ENCODE measurements at places on chromosomes 4 and X. TPM values are rescaled to one million over a fixed set of nuclear protein-coding genes. Genes with fewer than 3 reads are reported as not detected.

DNA sequence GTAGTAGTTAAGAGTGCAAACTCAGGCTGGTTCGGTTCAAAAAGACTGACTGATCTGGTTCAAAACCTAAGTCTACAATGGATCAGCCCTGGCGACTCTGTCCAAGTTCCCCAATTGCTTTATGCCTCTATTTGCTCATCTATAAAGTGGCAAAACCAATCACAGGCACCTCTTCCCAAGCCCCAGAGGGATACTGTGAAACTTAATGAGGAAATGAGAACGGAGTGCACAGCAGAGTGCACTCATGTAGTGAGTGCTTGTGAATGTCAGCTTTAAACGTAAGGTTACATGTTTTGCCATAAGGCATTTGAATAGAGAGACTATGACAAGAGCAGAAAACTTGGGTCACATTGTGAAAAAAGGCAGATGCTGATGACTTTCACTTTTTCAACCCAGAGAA, 199.7 kb upstream of the KLF3 start:
- no peak for DNase-seq

GRCh38 chr4:74969507-74970474, 36.9 kb downstream of the PARM1 start:
- DNase-seq, result no peak

DNA sequence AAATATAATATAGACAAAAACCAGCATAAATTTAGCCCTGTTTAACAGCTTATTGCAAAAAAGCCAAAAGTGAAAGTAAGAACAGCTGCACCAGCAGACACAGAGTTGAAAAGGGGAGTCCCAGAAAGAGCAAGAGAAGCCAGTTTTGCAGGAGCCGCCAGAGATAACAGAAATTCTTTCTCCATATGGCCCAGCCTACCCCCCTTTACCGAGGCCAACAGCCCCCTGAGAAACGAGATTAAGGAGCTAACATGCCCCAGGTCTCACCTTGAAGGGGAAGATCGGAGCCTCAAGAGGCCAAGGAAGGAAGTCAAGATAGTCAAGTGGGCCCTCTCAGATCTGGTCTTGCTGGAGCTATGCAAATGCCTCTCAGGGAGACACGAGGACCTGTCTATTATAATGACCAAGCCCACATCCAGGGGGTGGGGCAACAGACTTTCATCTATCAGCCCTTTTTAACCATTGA, 4.8 kb downstream of the ACOX3 start:
- DNase-seq, result no peak

DNA sequence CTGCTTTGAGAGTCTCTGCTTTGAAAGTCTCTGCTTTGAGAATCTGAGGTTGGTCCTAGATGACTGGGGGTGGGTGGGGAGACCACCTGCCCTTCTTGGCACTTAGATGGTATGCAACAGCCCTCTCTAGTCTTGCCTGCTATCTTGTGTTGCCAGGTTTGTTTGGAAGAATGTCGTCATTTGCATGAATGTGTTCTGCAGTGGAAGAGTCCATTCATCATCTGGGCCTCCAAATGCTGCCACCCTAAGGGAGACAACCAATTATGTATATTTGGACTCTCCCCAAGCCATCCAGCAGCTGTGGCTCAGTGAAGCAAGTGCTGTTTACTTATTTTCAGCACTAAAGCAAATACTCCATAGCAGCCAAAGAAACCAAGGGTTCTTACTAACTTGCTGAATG, 44.6 kb upstream of the TRPC5OS start:
- DNase-seq, result no peak

GRCh38 chrX:135974279-135974856, 580 bp upstream of the MMGT1 start:
- peak; percentile 87 for DNase-seq

DNA sequence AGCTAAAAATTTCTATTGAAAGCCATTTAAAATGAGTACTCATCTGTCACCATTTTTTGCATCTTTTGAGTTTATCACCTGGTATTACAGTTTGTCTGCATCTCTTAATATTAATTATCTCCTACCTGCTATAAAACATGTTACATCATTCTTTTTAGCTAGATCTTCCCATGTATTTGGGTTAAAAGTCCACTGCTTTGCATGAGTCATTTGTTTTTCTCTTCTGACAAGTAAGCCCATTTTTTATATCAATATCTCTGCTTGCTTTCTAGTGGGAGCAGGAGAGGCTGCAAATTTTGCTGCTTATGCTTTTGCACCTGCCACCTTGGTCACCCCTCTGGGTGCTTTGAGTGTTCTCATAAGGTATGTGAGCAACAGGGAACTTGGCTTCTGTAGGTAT, 16.1 kb downstream of the NIPAL1 start:
- DNase-seq, result no peak

DNA sequence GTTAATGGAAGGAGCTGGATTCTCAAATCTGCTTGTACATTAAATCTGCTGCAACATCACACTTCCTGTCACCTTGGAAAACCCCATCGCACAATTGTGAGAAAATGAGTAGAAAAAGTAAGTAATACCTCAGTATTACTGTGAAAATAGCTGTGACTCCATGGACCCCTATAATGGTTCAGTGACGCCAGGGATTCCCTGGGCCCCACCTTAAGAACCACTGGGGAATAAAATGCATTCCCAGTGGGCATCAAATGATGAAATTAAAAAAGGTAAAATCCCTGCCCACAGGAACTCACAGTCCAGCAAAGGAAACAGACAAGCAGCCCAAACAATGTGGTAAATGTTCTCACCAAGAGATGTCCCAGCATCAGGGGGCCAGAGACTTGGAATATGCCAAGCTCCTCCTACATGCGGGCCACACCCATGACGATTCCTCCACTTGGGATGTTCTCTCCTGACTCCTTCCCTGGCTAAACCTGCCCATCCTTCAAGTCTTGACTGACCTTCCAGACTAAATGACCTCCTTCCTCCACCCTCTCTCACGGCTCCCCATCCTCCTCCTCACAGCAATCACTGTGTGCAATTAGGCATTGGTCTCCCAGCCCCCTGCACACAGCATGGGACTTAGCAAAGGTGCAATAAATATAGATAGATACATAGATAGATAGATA, 2.6 kb downstream of the EVC2 start:
- no peak for DNase-seq

DNA sequence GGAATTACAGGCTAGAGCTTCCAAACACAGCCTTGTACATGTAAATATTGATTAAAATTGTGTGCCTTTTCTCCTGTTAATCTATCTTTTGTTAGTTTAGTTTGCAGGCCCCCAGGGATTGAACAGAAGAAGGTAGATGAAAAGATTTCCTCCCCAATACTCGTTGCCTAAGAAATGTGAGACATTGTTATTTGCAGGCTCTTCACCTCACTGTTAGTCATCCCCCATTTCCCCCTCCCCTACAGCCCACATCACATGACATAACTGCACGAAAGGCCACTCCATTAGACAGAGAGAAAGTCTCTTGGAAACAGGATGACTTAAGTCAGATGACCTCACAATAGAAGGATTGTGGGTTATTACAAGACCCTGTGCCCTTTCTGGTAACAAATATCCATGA, 13.3 kb upstream of the MID1 start:
- DNase-seq, result no peak

Gene ADH1A
- total RNA-seq, result 3.6 TPM

Gene SYNPO2
- total RNA-seq, result 38.9 TPM

Gene CDS1
- 25.1 TPM for total RNA-seq

Gene DCAF4L1
- 0.38 TPM for total RNA-seq

Gene FAM193A
- 28.9 TPM for total RNA-seq
